ENCODE measurements at places on chromosomes 1 and 21.

DNA sequence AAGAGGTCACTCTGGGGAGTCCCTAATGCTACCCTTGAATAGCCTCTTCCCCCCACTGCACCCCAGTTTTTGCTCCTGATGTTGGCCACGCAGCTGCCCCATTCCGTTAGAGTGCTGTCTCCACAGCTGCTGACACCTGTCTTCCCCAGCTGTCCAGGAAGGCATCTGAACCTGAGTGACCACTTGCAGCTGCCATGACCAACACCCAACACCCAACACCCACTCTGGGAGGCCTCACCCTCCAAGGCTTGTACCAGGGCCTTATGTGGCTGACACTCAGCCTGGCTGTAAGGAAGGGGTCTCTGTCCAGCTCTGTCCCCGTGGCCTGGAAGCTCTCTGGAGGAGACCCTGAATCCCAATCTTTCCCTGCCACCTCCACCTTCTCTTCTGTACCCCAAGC is 26.7 kb upstream of the LDLRAP1 start:
- DNase-seq: no peak

GRCh38 chr1:174572771-174573170 is 125.0 kb downstream of the GPR52 start:
- DNase-seq: no peak

GRCh38 chr1:239125027-239125426 is 261.3 kb upstream of the CHRM3 start:
- no peak for DNase-seq

GRCh38 chr1:117128323-117129079 is 7.0 kb upstream of the TRIM45 start:
- DNase-seq: no peak

DNA sequence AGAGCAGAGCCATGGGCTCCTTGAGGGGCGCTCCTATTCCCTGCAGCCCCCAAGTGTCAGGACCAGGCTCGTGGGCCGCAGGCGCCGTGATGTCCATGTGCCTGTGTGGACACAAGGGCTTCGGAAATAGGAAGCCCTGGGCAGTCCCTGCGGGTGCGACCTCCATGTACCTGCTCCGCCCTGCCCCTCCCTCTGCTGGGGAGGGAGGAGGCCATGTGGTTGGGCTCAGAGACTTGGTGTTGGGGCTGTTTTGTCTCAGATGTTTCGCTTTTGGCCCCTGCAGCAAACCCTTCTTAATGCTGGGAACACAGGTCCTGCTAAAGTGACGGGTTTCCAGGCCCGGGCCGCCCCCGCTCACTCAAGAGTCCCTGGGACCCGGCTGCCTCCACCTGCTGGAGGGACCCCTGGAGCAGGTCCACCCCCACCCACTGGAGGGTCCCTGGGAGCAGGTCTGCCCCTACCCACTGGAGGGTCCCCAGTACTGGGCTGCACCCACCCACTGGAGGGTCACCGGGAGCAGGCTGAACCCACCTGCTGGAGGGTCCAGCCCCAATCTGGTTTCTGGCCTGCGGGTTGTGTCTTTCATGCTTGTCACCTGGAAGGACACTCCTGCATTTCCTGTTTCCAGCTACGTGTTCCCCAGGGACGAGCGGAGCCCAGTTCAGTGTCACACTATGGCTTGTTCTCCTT is 156.5 kb downstream of the PEX14 start:
- no peak for DNase-seq

DNA sequence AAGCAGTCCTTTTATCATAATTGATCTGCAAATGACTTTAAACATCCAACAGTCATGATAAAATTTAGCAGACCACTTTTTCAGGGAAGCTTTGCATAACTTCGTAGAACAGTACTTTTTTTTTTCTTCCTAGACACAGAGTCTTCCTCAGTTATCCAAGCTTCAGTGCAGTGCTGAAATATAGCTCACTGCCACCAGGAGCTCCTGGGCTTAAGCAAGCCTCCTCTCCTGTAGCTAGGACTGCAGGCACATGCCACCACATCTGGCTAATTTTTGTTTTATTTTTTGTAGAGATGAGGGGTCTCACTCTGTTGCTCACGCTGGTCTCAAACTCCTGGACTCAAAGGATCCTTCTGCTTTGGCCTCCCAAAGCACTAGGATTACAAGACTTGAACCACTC is 3.8 kb downstream of the F13B start:
- no peak for DNase-seq

GRCh38 chr1:42551180-42551579 is 88.1 kb downstream of the CCDC30 start:
- no peak for DNase-seq

DNA sequence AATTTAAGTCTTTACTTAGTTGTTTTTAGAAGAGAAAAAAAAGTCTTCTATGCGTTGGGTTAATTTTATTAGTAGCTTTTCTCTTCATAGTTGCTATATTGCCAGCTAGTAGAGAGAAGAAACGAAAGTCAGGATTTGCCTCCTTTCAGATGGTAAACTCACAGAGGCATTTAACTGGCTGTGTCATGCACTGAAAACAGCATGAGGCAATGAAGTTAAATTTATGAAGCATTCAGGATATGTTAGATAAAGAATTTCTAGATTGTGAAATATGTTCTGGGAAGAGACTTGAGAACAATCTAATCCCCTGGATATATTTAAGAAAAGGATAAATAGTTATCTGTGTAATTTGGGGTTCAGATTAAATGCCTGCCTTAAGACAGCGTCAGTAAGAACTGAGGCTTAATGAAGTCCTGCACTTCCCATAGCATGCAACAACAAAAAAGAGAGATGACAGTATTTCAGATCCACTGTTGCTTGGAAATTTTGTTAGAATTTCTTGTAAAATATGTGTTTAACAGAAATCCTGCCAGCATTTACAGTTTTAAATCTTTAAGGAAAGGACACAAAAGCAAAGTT is 1.7 kb downstream of the ANGPTL1 start:
- DNase-seq: no peak

- DNase-seq: no peak
Observed at GRCh38 chr1:230074270-230074669, 7.2 kb downstream of the GALNT2 start.

DNA sequence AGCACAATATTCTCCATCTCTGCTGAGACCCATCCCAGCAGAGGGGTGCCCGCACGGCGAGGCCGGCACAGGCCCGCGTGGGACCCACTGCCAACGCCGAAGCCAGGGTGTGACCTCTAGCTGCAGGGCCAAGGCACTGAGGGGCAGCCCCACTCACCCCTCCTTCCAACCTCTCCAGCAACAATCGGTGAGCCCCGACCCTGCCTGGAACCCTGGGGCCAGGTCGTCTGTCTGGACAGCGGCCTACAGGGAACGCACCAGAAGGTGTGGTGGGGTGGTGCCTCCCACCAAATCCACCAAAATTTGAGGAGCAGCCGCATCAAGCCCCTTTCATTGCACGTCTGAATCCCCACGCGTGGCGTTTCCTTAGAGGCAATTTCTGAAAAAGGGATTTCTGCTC is 63.0 kb upstream of the ADARB1 start:
- DNase-seq: no peak

DNA sequence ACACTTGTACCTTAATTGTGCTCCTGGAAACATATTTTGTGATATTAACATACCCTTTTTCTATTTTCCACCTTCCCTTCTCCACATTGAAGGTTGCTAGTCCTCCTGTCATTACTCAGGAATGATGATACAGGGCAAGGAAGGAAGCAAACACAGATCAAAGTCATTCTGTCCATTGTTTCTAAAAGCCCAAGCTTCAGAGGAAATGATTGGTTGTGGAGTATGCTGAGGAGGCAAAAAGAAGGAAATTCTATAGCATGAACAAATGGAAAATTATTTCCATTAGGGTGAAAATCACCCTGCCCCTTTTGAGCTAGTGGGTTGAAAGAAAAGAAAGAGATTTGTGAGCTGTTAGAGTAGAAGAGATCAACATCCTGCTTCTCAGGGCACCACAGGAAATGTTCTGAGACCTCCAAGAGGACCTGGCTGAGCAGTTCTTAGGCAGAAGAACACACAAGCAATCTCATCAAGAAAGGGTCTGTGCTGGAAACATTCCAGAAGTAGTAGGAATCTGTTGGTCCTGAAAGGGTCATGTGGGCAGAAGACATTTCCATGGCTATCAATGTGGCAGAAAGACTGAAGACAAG is 29.0 kb upstream of the PRRX1 start:
- DNase-seq: no peak

DNA sequence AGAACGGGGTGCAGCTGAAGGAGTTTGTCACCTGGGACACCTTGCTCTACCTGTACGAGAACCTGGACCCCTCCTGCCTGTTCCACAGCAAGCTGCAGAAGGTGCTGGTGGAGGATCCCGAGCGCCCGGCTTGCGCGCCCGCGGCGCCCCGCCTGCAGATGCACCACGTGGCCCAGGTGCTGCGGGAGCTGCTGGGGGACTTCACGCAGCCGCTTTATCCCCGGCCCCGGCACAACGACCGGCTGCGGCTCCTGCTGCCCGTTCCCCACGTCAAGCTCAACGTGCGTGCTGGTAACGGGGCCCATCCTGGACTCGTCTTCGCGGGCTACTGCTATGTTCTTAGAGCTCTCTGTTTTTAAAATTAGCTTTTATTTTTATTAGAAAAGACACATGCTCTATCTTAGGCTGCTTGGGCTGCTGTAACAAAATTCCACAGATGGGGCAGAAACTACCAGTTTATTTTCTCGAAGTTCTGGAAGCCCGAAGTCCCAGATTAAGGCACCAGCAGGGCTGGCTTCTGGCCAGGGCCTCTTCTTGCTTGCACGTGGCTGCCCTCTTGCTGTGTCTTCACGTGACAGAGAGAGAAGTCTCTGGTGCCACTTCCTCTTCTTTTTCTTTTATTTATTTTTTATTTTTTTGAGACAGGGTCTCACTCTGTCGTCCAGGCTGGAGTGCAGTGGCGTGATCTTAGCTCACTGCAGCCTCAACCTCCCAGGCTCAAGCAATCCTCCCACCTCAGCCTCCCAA is 38.1 kb downstream of the TRPM2 start:
- DNase-seq: no peak

- DNase-seq: no peak
Observed at GRCh38 chr1:52663716-52664115, 30.7 kb downstream of the SHISAL2A start.

- DNase-seq: no peak
Observed at GRCh38 chr1:218164930-218165700, 120.0 kb upstream of the RRP15 start.

GRCh38 chr1:2973601-2974593 is 47.4 kb upstream of the ACTRT2 start:
- no peak for DNase-seq

- DNase-seq: peak; percentile 4
Observed at GRCh38 chr1:165481820-165482532, 37.0 kb upstream of the RXRG start.

DNA sequence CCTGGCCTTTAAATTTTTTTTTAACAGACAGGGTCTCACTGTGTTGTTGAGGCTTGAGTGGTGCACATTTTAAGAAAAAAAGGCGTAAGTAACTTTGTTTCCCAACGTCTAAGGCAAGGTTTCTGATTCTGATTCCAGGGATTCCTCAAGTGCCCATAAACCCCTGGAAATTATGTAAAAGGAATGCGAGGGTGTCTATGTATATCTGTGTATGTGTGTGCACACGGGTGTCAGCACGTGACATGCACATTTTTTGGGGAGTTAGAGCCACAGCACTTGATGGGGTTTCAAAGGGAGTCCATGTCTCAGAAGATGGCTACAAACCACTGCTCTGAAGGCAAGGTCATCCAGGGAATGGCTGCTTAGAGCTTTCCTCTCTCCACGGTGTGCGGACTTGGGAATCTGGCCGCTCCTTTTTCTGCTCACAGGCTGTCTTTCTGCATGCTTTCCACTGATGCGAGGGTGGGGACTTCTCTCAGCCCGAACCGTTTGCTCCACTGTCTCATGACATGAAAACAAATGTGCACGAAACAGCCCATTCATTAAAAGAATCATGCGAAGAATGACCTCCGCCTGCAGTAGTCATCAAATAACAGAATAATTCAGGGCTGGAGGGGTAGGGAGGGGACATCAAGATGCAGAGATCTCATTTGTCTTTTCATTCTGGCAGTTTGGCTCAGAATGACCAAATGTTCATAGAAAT is 18.7 kb upstream of the RERE start:
- DNase-seq: no peak

- DNase-seq: no peak
Observed at GRCh38 chr1:101975371-101975770, 21.4 kb downstream of the OLFM3 start.

- no peak for DNase-seq
Observed at GRCh38 chr21:21216047-21216446, 217.8 kb downstream of the NCAM2 start.

GRCh38 chr1:208243967-208244916 is at the start of gene PLXNA2:
Gene PLXNA2, minus strand, starts transcription at chr1:208244384. Its CDS starts 26,462 bp downstream, at chr1:208217922.
- DNase-seq: peak; percentile 18

GRCh38 chr1:183244466-183244865 is 58.4 kb downstream of the LAMC2 start:
- no peak for DNase-seq

- no peak for DNase-seq
Observed at GRCh38 chr1:236502579-236502971, 21.2 kb upstream of the LGALS8 start.

- peak; percentile 26 for DNase-seq
Observed at GRCh38 chr1:160971618-160972056, 17.0 kb upstream of the ITLN2 start.

GRCh38 chr1:53172426-53173128 is 24.0 kb upstream of the CPT2 start:
- DNase-seq: no peak

DNA sequence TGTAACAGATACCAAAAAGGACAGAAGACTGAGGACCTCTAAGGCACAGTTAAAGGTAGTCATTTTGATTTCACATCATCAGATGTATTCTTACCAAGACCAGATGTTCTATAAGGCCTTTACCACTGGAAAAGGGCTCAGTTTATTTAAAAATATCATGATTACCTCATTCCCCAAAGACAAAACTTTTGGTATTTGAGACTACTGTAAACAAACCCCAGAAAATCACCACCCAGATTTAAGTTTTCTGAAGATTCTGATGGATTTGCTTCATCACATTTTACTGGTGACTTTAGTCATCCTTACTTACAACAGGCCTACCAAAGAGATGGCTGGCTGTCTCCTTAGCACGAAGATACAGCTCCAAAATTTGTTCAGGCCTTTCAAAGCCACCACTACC is 8.3 kb downstream of the ENAH start:
- DNase-seq: no peak

GRCh38 chr1:163836481-163836880 is 514.7 kb downstream of the NUF2 start:
- DNase-seq: no peak

DNA sequence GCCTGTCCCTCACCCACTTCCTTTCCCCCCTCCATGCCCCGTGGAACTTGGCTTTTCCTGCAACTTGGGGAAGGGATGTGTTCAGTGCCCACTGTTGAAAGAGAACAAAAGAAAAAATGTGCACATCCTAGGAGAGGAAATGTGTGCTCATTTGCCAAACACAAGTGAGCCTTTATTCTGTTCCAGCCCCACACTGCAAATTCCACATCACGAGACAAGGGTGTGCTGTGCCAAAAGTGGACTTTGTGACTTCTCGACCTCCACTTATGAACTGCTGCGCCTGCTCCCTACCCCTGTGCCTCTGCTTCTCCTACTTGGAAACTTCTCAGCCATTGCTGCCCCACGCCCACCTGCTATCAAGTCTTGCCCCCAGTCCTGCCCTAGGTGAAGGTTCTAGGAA is 97.0 kb upstream of the GRIK3 start:
- no peak for DNase-seq

GRCh38 chr1:197145446-197146024 is 934 bp downstream of the ASPM start:
- no peak for DNase-seq
